ENCODE measurements at places on chromosomes 7 and 10.

GRCh38 chr7:668139-668931 lies 58.2 kb upstream of the DNAAF5 start:
- DNase-seq = no peak

- DNase-seq = no peak
These were observed 21.9 kb downstream of the PSAP start for GRCh38 chr10:71829171-71829570.

DNA sequence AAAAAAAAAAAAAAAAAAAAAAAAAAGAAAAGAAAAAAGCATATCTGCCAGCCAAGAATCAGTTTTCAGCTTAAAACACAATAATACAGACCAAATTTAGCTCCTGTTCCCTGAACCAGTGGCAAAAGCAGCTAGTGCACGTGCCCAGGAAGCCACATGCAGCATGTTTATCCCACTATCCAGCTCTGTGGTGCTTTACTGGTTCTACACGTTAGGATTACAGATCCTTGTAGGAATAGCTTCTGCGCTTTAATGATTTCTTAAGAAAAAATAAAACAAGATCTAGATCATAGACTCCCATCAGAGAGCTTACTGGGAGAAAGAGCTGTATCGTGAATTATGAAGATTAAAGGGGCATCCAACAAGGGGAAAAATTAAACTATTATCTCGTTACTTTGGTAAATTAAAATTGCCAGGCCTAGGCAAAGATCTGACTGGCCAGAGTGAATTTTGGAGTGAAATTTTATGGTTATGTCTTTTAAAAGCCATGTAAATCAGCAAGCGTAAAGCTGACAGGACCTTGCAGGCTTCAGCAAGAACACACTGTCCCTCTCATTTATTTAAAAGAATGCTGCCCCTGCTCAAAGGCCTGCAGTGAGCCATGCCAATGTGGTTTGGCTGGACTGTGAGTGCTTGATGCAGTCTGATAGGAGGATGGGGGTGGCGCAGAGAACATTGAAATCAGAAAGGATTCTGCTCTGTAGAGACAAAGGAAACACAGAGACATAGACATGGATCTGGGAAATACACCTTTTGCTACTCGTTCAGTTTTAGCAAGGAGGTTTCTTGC lies 177.3 kb upstream of the PHYHIPL start:
- DNase-seq = no peak

- no peak for DNase-seq
These were observed 148.3 kb upstream of the PHYHIPL start for GRCh38 chr10:59027975-59028655.

DNA sequence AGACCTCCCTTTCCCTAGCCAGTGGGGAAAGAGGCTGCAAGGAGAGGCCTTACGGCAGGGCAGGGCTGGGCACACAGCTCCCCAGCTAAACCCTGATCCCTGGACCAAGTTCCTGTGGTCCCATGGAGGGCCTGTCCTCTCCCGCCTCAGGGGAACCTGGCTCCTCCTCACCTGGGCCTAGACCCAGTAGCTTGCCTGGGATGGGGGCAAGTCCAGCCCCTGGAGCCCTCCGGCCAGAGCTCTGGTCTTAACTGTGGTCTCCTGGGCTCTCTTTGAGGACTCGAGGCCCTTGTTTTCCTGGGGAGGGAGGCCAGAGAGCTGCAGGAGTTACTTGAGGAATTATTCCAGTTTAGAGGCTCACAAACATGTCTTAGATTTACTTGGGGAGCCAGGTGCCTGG lies 1.5 kb downstream of the ZP3 start:
- DNase-seq = no peak

DNA sequence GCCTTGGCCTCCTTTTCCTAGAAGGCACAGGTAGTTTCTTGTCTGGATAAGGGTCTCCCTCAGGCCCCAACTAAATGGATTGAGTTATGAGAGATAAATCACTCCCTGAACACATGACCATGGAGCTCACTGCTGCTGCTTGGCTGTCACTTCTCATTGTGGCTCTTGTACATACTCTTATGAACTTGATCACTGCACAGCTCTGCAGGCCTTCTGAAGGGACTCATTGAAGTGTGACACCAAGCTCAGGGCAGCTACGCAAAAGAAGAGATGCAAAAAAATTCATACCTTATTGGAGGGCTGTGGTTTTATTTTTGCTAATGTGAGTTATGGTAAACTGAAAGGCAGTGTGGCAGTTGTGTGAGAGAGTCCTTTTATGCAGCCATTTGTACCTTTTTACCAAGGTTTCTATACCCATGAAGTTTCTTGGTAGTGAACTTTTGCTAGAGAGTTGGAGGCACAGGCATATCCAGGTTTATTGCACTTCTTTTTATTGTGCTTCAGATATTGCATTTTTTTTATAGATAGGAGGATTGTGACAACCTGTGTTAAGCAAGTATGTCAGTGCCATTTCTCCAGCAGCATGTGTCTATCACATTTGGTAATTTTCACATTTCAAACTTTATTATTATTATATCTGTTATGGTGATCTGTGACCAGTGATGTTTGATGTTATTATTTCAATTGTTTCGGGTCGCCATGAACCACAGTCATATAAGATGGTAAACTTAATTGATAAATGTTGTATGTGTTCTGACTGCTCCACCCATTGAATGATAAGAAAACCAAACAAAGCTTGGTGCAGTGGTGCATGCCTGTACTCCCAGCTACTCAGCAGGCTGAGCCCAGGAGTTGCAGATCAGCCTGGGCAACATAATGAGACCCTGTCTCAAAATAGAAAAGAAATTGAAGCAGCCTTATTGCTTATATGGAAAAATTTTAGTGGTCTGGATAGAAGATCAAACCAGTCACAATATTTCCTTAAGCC lies 100.6 kb downstream of the LRRC4 start:
- DNase-seq = no peak

DNA sequence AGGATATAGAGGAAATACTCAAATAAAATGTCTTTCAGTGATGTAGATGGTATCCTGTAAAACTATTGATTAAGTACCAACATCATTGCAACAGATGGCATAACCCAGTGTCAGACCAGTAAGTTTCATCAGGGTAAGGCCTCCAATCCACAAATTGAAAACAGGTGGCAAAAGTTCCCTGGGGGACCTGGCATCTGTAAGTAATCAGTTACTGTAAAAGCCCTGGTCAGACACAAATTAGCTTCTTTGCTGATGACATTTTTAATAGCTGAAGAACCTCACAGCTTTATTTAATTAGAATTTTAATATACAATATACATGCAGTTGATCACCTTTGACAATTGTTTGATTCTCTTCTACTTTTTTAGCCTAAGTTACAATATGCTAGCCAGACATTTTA lies 152.5 kb downstream of the PLXDC2 start:
- DNase-seq = no peak

DNA sequence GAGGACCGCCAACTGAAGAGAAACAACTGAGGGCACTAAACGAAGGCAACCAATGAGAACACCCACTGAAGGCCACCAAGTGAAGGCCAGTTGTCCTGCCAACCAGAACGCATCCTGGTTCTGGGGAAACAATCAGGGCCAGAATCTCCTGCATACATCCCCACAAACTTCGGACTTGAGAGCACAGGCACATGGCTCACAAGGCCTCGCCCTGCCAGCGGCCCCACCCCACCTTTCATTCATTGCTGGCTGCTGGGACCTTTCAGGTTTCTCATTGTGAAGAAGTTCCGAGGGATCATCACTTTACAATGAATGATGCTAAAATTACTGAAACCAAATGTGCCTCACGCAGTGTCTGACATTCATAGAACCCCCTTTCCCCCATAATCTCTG lies 79.2 kb upstream of the ABI1 start:
- no peak for DNase-seq

DNA sequence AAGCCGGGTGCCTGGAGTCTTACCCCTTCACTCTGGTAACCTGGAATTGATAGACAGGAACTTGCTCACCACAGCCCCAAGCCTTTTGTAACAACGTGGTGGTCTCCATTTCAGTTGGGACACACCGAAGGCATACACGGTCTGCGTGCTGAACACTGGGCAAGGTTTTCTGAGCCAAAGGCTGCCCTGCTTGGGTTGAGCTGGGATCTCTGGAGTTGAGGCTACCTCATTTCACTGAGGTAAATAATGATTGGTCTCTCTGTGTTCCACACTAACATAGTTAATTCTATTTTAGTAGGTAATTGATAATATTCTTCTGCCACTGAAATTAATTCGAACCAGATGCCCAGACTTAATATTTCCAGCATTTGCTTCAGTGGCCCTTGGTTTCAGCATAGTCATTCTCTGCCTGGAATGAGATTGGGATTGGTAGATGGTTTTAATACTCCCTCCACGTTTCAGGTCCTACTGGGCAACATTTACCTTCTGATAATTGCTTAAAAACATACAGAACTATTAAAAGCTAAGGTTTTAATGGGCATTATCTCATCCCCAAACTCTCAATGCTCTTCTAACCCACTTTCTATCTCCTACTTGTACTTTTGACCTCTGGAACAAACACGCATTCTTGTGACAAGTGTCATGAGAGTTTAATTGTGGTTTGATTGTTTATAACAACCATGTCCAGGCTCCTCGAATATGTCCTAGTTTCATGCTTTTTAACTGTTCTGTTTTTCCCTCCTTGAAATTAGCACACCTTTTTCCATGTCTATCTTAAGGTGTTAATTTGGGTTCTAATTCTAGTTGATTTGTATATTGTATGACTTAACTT lies 202.3 kb upstream of the KLF6 start:
- DNase-seq = no peak

DNA sequence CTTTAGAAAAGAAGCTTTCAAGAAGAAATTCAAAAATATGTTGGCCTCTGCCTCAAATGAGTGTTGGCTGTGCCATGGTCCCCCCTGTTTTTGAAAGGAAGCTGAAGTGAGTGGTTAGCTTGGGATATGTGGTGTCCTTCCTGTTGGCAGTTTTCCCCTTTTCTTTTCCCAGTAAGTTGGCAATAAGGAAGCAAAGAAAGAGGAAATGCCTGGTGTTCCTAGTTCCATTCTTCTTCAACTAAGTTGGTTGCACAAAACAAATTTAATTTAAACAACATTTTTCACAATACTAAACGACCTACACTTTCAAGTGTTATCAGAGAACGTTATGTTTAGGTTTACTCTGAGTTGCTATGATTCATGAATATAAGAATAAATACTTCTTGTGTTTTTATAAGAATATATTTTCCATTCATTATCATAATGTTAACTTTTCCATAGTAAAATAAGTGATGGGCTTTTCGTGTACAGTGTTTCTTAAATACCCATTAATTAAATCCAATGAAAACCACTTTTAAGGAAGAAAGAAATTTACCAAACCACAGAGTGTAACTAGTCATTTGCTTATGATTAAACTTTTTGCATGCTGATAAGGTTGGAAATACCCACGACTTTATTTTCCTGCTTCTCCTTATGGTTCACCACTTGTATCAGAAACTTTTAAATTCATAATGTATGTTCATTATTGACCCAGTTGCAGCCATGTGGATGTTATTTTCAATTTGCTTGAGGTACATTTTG lies 7.7 kb downstream of the HDAC9 start:
- no peak for DNase-seq

GRCh38 chr10:102918817-102919245 lies 737 bp downstream of the CNNM2 start:
- no peak for DNase-seq

GRCh38 chr10:84546609-84547008 lies 218.2 kb downstream of the CCSER2 start:
- no peak for DNase-seq

- DNase-seq = no peak
These were observed 2.9 kb downstream of the EIF3B start for GRCh38 chr7:2357571-2357970.

- no peak for DNase-seq
These were observed 201.7 kb upstream of the PTN start for GRCh38 chr7:137545059-137545716.

DNA sequence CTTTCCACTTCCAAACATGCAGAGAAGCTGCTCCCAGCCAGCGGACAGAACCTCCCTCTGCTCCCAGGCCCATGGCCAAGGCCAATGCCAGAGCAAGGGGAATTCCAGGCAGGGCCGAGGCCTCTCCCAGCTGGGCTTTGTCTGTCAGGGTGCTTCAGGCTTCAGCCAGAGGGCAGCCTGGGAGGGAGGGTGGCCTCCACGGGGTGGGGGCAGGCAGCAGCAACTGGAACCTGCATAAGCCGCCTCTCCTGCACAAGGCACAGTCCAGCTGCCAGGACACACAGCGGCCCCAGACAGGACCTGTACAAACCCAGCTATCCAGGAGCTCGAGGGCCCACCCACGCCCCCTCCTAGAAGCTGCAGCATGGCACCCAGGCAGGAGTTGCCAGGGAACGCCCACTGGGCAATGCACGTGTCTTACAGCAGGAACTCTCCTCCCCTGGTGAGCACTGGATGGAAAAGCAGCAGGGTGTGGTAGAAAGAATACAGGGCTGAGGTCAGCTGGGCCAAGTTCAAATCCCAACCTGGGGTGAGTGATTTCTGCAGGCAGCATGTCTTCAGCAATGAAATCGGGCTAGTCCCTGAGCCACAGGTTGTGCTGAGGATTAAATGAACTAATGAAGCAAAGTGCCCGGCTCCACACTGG lies 7.6 kb downstream of the FAM53B start:
- no peak for DNase-seq

DNA sequence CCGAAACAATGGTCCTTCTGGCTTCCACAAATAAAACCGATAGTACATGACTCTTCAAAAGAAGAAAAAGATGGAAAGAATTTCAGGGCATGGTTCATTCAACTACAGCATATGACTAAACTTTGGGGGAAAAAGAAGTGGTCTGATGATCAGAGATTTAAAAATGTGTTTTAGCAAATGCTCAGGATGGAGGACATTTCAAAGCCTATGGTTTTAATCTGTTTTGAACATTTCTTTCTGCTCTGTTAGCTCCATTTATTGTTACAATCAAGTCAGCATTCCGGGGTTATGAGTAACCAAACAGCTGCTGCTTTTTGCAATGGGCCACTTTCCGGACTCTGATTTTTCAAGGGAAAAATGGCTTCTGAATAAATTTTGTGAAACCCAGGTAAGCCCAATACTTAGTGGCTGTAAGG lies 142.4 kb downstream of the CUBN start:
- no peak for DNase-seq

DNA sequence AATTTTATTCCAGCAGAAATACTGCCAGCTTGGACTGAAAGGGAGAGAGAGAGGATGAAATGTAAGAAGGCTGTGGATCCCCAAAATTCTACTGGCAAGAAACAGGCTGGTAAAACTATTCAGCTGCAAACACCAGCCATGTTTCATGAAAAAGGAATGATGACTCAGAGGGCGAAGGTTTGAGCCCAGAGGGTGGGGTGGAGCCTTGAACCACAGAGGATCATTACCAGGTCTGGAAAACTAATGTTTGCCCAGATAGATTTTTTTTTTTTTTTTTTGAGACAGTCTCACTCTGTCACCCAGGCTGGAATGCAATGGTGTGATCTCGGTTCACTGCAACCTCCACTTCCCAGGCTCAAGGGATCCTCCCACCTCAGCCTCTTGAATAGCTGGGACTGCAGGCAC lies 41.7 kb upstream of the NRF1 start:
- DNase-seq = no peak

Data from GM18507 (cell line).